Thoracic aorta (tissue), 2 donors: ENCODE measurements at places on chromosomes 12 and 14.

DNA sequence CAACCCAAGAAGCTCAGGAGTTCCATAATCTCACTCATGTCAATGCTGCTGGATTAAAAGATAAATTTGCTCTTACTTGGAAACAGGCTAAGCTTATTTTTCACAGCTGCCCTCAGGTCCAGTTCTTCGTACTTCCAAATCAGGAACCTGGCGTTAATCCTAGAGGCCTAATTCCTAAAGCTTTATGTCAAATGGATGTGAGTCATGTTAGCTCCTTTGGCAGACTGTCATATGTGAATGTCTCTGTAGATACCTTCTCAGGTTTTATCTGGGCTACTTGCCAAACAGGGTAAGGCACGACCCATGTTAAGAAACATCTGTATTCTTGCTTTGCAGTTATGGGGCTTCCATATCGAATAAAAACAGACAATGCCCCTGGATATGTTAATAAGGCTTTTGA is 504.6 kb downstream of the ALG10 start:
- no peaks in the 10 kb centered on the region for H3K36me3 ChIP-seq
- H3K27me3 ChIP-seq: no peaks in the 10 kb centered on the region
- H3K27ac ChIP-seq: no peak overlapping the region
- H3K4me3 ChIP-seq: no peak overlapping the region

- no peak overlapping the region for H3K27ac ChIP-seq
- H3K4me3 ChIP-seq: no peak overlapping the region
- no peaks in the 10 kb centered on the region for H3K4me1 ChIP-seq
These were observed 58.7 kb downstream of the WSCD2 start for GRCh38 chr12:108187831-108188230.

DNA sequence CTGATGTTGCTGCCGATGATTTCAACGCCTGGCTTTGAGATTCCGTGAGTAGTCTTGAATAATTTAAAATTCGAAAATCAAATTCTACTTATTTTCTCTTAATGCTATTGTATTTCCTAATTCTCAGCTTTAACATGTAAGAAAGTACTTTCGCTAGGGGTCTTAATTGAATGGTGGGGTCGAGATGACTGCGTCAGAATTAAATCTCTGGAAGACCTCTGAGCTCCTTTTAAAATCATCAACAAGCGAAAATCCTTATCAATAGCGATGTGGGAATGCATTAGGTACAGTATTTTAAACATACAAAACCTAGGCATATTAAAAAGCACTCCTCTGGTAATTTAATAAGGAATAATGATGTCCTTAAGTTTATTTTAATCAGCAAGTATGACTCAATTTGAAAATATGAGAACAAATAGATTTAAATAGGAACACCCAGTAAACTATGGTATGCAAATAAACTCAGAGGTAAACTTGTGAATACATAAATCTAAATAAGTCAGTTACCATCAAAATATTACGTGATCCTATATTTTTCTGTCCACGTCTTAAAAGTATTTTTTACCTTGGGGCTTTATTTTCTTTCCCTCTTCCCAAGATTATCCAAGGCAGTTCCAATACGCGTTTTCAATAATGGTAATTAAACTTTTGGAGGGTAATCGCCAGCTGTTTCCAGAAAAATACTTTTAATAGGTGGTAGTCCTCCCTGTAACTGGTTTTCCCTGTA is 1.4 kb downstream of the FOXA1 start:
- no peak overlapping the region for H3K27ac ChIP-seq
- peaks cover 30% of the 10 kb centered on the region for H3K4me1 ChIP-seq

GRCh38 chr12:71005166-71005565 is 84.6 kb upstream of the PTPRR start:
- H3K4me3 ChIP-seq: no peak overlapping the region
- peaks cover 34% of the 10 kb centered on the region for H3K4me1 ChIP-seq
- H3K27ac ChIP-seq: no peak overlapping the region
- no peaks in the 10 kb centered on the region for H3K27me3 ChIP-seq
- no peak for DNase-seq

- DNase-seq: no peak
- H3K36me3 ChIP-seq: no peaks in the 10 kb centered on the region
- H3K27ac ChIP-seq: no peak overlapping the region
- peaks cover 88% of the 10 kb centered on the region for H3K4me1 ChIP-seq
- H3K4me3 ChIP-seq: peak overlapping the region; percentile 22
These were observed 7.6 kb downstream of the SUSD6 start for GRCh38 chr14:69619012-69619411.

- H3K27me3 ChIP-seq: no peaks in the 10 kb centered on the region
- H3K4me3 ChIP-seq: no peak overlapping the region
- no peak overlapping the region for H3K27ac ChIP-seq
These were observed 44.0 kb upstream of the LRTM2 start for GRCh38 chr12:1776170-1776921.

- no peak overlapping the region for H3K4me3 ChIP-seq
- DNase-seq: no peak
- H3K36me3 ChIP-seq: peaks cover 20% of the 10 kb centered on the region
These were observed 96.1 kb upstream of the HECTD1 start for GRCh38 chr14:31303654-31304053.

GRCh38 chr12:131832321-131833231 is 4.4 kb downstream of the MMP17 start:
- peaks cover 6% of the 10 kb centered on the region for H3K27me3 ChIP-seq
- no peak for DNase-seq
- no peak overlapping the region for H3K27ac ChIP-seq
- H3K36me3 ChIP-seq: no peaks in the 10 kb centered on the region
- H3K4me3 ChIP-seq: no peak overlapping the region
- peaks cover 37% of the 10 kb centered on the region for H3K4me1 ChIP-seq

DNA sequence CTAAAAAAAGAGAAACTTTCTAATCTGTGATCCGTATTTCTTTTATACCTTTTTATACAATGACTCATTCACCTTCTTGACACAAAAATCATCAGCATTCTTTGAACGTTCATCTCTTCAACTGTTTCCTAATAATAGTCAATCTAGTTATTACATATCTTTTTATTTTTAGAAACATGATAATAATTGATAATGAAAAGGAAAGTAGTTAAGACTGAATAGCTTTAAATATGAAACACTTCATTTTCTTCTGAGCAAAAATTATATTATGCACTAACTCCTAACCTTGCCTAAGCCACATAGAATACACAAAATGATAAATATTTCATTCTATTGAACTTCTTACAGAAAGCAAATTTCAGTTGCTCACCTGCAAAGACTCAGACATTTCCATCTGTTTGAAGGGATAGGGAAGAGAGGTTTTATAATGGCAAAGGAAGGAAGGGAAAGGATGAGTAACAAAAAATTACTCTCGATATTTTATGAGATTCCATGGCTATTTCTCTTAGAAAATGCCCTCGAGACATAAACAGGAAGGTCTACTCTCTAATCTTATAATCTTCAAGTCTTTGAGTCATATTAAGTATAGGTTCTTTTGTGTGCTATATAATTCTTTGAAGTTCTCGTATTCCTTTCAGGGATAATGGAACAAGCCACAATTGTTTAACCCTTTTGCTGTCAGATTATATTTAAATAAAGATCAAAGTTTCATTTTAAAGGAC is 7.5 kb upstream of the KLHL42 start:
- no peaks in the 10 kb centered on the region for H3K27me3 ChIP-seq
- no peaks in the 10 kb centered on the region for H3K4me1 ChIP-seq

DNA sequence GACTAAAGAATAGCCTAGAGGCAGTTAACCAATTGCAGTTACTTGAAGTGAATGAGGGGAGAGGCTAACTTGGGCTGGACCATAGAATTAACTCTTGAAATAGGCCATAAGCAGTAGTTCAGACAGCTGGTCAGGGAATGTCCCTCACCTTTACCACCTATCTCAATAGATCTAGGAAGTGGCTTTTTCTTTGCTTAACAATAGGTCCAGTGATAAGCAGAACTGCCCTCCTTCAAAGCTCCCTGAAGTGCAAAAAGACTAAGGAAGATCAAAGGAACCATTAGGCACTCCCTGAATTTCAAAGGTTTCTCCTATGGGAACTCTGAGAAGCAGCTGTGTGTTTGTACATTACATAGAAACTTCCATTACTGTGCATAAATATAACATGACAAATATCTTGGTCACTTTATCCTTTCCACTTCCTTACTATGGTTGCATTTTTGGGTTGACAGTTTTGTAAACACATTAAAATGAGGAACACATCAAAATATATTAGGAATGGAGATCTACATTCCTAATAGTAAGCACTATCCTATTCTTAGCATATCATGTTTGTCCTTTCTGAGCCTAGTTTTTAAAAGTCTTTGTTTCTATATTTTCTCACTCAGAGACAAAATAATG is 7.2 kb upstream of the NAA30 start:
- H3K4me1 ChIP-seq: no peaks in the 10 kb centered on the region
- no peak overlapping the region for H3K4me3 ChIP-seq
- DNase-seq: no peak
- no peaks in the 10 kb centered on the region for H3K27me3 ChIP-seq
- H3K36me3 ChIP-seq: no peaks in the 10 kb centered on the region

DNA sequence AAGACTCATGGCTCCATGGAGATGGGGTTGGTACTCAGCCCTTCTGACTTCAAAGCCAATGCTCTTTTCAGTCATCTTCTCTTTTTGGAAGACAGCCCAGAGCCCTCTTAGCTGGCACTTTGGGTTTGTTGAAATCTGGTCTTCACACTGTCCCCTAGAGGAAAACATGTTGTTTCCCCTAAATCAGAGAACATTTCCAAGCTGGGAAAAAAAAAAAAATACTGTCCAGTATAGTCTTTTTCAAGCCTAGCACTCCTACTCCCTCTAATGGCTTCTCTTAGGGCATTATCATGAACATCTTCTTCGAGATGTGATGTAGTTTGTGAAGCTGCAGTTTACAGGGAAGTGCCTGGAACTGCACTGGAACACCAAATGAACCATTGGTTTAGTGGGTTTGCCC is 3.0 kb upstream of the ZC3H14 start:
- DNase-seq: no peak
- no peak overlapping the region for H3K4me3 ChIP-seq
- no peaks in the 10 kb centered on the region for H3K27me3 ChIP-seq

GRCh38 chr12:110785240-110785639 is 42.5 kb upstream of the PPP1CC start:
- H3K27ac ChIP-seq: no peak overlapping the region
- H3K36me3 ChIP-seq: no peaks in the 10 kb centered on the region
- H3K27me3 ChIP-seq: no peaks in the 10 kb centered on the region
- peaks cover 5% of the 10 kb centered on the region for H3K4me1 ChIP-seq
- no peak overlapping the region for H3K4me3 ChIP-seq
- DNase-seq: no peak

- DNase-seq: no peak
- no peaks in the 10 kb centered on the region for H3K36me3 ChIP-seq
- no peaks in the 10 kb centered on the region for H3K4me1 ChIP-seq
These were observed 531.2 kb upstream of the MGAT4C start for GRCh38 chr12:86787419-86787818.

DNA sequence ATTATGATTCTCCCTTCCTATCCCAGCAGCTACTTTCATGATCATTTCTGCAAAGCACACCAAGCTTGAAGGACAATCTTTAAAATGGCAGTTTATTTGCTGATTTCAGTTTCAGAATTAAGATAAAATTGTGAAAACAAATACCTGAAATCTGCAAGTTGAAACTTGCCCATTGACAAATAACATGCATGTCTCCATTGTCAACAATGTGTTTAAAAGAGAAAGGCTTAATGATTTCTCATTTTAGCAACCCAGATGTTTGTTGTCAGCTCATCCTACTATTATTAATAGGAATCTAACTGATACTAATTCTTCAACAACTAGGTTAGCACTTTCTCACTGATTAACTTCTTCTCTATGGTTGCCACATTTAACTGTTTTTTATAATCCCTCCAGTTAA is 474.6 kb downstream of the PRKD1 start:
- no peak for DNase-seq
- H3K27ac ChIP-seq: no peak overlapping the region
- no peaks in the 10 kb centered on the region for H3K4me1 ChIP-seq
- no peaks in the 10 kb centered on the region for H3K36me3 ChIP-seq
- no peak overlapping the region for H3K4me3 ChIP-seq

GRCh38 chr12:81888961-81889360 is 129.8 kb upstream of the PPFIA2 start:
- H3K4me3 ChIP-seq: no peak overlapping the region
- no peak for DNase-seq
- H3K27me3 ChIP-seq: no peaks in the 10 kb centered on the region
- H3K36me3 ChIP-seq: no peaks in the 10 kb centered on the region

DNA sequence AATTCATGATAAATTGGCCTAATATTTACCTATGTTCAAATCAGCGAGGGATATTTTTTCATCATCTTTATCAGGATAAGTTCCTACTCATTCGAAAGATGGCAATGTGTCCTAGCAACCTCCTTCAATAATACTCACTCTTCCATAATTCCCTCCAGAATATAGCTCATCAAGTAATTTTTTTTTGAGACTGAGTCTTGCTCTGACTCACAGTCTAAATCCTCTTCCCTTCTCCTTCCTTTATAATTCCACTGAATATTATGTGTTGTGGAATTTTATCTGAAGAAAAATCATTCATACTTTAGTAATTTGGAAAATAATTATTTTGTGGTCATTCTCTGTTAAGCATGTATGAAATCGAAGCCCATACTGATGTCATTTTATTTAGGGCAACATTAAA is 663.8 kb downstream of the FLRT2 start:
- no peak for DNase-seq
- no peak overlapping the region for H3K4me3 ChIP-seq
- no peak overlapping the region for H3K27ac ChIP-seq
- no peaks in the 10 kb centered on the region for H3K4me1 ChIP-seq

DNA sequence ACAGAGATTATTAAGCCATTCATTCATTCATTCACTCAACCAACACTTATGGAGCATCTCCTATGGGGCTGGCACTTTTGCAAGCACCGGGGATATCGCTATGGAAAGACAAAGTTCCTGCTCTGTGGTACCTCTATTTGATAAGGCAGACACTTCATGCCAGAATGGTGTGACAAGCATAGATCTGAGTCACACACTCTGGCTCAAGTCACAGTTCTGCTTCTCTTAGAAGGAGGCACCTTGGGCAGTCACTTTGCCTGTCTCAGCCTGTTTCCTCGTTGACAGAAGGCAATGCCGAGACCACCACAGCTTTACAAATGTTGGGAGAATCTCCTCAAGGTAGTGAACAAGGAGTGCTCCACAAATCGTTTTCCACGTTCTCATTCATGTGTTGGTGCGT is 205.2 kb downstream of the SLC41A2 start:
- no peak overlapping the region for H3K27ac ChIP-seq
- DNase-seq: no peak
- H3K4me3 ChIP-seq: no peak overlapping the region

DNA sequence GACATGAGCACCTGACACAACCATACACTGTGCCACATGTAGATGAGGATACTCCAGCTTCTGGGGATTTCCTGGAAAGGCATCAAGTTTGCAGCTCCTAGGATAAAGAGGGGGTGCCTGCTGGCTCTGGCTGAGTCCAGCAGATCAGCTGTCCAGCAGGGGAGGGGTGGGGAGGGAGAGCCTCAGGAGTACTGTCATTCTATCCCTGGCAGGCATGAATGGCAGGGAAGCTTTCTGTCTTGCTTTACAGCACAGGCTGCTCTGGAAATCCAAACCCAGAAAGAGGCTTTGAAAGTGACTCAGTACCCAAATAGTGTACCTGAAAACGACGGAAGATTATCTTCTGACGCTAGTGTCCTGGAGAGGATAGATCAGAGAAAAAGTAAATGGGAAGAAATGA is 32.2 kb downstream of the SLC8A3 start:
- H3K4me1 ChIP-seq: no peaks in the 10 kb centered on the region
- no peaks in the 10 kb centered on the region for H3K27me3 ChIP-seq

GRCh38 chr12:129772501-129773493 is 131.0 kb downstream of the TMEM132D start:
- no peak for DNase-seq
- H3K4me3 ChIP-seq: no peak overlapping the region
- no peaks in the 10 kb centered on the region for H3K27me3 ChIP-seq

- H3K4me3 ChIP-seq: no peak overlapping the region
- H3K27me3 ChIP-seq: no peaks in the 10 kb centered on the region
These were observed 195.0 kb downstream of the PIK3C2G start for GRCh38 chr12:18456344-18456743.
